ENCODE measurements at places on chromosomes 2 and 18.

- DNase-seq = no peak
Observed at GRCh38 chr2:207847807-207848544, 78.3 kb upstream of the FZD5 start.

DNA sequence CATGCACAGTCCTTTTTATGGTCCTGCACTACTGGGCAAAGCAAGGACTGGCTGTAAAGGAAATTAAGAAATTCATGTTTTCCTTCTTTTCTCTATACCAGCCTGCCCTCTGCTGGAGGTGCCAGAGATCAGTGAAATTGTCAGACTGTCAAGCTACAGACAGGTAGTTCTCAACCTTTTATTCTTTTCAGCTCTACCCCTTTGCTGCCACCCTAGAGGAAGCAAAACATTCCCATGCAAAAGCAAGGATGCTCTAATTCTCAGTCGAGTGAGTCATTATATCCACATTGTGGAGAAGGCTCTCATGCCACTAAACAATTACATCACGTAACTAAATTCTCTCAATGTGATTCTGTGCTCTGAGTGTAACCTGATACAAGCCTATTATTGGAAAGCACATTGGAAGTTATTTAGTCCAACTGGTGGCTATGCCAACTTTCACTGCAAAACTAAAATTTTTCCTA, 25.0 kb upstream of the RAPGEF4 start:
- DNase-seq = peak; percentile 53

DNA sequence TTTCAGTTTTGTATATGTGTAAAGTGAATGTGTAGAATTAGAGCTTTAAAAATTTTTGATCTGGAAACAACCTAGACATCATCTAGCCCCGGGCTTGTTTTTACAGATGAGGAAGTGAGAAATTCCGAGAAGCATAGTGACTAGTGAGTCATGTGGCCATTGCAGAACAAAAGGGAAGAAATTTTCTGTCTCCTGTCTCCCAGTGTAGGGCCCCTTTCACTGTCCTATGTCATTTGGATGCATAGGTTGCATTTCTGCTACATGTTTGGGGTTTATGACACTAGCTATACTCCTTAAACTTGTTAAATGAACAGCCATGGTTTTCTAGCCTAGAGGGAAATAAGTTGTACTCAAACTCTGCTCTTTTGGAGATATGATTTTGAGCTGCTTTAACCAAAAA, 84.6 kb downstream of the PLCL1 start:
- peak; percentile 78 for DNase-seq

- DNase-seq = no peak
Observed at GRCh38 chr18:6578686-6579085, 150.8 kb upstream of the ARHGAP28 start.

- no peak for DNase-seq
Observed at GRCh38 chr2:161332371-161332967, 24.2 kb downstream of the PSMD14 start.

GRCh38 chr2:120685066-120685973, 50.3 kb upstream of the GLI2 start:
- DNase-seq = no peak

DNA sequence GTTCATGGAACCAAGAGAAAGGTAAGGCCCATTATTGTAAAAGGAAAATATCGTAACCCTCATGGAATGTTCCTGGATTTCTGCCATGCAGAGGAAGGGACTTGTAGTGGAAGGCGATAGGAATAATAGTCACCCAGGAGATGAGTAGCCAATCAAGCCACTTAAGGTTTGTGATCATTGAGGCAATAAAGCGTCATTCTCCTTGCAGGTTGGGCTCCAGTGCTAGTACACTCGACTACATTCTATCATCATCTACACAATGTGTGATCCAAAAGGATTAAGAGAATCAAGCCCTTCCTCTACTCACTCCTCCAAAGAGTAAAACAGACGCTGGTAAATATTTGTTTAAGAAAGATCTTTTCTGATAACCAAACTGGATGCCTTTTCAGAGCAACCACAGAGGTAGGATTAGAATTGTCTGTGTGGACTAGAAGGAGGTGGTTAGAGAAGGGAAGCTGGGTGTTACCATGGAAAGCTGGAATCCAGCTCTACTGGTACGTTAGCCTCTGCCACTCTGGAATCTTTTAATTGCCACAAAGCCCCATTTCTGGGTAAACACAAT, 245.7 kb downstream of the IKZF2 start:
- no peak for DNase-seq

- DNase-seq = no peak
Observed at GRCh38 chr2:159803235-159803962, 5.4 kb upstream of the CD302 start.

GRCh38 chr2:11352781-11353537, 8.5 kb upstream of the ROCK2 start:
- DNase-seq = no peak

- DNase-seq = no peak
Observed at GRCh38 chr18:1147730-1148129, 243.1 kb downstream of the ADCYAP1 start.

- no peak for DNase-seq
Observed at GRCh38 chr18:76376225-76376624, 118.8 kb downstream of the ZNF516 start.

DNA sequence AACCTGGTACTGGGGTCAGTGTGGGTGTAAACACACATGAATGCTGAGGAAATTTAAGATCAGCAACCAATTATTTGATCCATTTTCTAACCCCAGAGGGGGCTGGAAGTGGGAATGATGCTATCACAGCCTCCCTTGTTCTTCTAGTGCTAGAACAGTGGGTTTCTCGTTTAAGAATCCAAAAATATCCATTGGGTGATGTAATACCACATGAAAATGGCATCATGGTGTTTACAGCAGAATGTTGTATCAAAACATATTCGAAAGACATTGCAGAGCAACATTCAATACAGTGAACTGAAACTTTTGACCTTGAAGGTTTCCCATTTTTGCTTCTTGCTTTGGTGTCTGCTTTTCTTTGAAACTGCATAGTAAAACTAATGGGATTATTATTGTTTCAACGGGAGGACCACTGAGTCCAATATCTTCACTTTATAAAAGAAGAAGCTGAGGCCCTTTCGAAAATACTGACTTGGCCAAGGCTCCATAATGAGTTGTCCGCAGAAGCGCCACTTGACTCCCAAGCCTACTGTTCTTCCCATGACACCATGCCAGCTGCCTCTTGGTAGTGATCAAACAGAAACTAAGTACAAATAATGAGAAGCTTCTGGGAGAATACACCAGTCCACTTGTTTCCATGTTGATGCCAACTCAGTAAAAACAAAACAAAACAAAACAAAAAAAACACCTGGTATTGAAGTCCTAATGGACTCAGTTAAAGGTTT, 106.1 kb downstream of the COLEC12 start:
- DNase-seq = no peak

DNA sequence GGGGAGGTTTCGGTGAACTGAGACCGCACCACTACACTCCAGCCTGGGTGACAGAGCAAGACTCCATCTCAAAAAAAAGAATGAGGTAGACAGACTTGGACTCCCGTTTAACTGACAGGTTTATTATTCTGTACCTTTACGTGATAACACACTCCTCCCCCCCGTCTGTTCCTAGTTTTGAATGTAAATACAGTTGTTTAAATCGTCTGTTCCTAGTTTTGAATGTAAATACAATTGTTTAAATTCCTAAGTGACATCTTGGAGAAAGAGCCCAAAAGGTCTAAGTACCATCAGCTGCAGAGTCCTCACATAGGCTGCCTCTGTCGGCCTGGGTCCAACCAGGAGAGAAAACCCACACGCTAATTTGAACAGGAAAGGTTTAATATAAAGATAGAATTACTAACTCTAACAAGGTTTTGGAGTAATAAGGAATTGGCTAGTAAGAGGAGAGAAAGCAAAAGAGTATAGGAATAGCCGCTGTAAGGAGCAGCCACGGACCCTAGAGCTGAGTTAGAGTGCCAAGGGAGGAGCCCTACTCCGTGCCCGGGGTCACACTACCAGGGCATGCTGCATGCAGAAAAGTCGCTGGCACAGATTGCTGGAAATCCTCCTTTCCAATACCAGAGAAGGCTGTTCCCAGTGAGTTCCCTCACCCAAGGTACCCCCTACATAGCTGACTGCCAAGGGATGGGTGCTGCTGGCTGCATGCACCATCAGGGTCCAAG, 83.5 kb upstream of the RANBP2 start:
- DNase-seq = no peak

DNA sequence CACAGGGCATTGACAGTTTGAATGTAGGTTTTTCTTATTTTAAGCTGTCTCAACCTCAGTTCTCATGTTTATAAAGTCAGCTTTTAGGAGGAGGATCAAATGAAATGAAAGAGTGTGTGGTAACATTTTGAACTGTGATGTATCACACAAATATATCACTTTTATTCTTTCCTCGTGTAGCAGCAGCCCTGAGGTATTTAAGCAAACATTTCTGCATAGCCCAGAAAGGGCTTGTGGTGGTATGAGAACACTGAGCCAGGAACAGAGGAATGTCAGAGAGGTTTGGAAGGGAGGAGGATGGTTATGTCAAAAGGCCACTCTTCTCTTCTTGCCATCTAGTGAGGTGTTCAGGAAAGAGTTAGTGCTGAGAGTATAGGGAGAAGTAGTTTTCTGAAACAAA, 150.2 kb downstream of the PARD3B start:
- DNase-seq = no peak

DNA sequence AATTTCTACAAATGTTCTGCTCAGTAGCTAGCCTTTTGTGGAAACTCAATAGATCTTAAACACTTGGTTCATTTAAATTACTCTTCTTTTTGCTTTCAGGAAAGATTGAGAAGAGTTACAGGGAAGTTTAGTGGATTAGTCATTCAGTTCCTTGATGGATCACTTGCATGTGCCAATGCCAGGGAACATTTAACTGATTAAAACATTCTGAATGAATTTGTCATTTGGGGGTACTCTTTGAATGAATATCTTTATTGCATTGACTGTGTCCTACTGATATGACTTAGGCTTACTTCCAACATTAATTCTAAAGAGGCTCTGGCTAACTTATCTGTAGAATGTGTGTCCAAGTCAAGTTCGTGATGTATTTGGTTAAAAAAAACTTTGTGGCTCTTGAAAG, 199.8 kb downstream of the PLCL1 start:
- DNase-seq = no peak

DNA sequence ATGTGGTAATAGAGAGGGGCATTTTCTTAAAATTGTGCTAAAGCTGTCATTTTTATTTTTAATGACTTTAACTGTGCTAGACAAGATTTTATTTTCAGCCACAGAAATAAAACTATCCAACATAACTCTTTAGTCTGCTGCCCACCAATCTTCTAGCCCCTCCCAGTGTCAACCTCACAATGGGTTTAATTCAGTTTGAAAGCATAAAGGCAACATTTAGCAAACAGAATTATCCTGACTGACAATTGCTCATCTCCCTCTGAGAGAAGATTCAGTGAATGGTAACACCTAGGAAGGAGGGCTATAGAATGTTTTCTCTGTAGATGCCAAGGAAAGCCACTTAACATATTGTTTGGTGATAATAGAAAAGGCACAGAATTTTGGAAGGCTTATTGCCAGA, 5.2 kb downstream of the ERMN start:
- no peak for DNase-seq

DNA sequence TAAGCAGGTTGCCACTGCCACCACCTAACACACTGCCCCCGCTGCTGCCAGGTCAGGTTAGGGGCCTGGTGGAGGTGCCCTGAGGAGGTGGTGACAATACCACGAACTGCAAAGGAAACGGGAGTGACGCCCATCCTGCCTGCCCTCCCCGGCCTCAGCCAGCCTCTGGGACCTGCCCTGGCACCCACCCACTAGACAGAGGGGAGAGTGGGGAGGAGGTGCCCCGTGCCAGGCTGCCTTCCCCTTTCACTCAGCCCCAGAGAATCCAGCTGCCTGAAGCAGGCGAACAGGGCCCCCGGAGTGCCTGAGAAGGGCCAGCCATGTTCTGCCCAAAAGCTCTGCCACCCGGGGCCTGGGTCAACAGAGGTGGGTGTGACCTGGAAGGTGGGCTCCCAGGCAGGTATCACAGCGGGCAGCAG, 44.5 kb upstream of the FOSL2 start:
- DNase-seq = peak; percentile 45

DNA sequence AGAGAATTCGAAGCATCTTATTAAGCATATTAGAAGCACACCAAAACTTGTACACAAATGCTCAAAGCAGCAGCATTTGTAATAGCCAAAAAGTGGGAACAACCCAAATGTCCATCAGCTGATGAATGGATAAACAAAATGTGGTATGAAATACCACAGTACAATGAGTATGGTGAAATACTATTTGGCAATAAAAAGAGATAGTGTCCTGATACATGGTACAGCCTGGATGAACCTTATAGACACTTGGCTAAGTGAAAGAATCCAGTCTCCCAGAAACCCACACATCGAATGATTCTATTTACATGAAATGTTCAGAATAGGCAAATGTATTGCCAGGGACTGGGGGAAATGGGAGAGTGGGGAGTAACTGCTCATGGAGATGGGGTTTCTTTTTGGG, 3.0 kb downstream of the SPATA3 start:
- no peak for DNase-seq

DNA sequence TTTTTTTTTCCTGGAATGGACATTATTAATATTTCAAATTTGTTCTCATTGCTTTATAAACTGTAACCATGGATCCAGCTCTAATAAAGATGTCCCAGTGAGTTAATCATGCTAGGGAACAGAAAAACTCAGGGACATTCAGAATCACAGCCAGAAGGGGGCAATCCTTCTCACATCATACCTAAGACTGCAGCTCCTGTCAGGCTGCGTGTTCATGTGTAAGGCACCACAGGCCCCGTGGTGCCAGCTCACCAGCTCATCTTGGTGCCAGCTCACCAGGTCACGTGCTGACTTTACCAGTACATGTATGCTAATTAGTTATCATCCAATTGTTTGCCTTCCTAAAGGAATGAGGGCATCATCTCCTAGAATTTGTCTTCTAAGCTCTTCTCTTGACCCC, 84.7 kb upstream of the NEDD4L start:
- no peak for DNase-seq

DNA sequence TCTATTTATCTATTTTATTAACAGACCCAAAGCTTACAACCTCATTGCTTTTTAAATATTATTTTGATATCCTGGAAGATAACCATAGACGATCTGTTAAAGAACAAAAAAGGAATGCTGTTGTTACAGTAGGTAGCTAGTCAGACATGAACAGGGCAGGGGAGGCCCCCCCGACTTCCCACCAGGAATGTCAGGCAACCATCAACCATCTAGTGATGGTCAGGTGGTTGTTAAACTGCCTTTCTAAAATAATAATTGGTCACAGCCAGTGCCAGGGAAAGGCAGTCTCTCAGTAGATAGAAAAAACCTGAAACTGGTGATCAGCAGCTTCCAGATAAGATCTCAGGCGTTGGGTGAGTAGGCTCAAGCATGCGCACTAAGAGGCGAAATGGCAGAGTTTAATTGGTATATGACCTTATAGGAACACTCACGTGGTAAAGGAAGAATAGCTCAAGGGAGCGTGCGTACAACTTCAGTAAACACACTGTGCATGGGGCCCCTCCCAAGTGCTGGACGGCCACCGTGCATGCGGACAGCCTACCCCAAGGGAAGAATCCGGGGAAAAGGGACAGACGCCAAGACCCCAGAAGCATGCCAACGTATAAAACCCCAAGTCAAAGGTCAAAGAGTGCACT, 32.5 kb upstream of the CCL20 start:
- DNase-seq = no peak
